ENCODE measurements at places on chromosomes 6 and 20. TPM values are rescaled to one million over a fixed set of nuclear protein-coding genes. Genes with fewer than 3 reads are reported as not detected.

DNA sequence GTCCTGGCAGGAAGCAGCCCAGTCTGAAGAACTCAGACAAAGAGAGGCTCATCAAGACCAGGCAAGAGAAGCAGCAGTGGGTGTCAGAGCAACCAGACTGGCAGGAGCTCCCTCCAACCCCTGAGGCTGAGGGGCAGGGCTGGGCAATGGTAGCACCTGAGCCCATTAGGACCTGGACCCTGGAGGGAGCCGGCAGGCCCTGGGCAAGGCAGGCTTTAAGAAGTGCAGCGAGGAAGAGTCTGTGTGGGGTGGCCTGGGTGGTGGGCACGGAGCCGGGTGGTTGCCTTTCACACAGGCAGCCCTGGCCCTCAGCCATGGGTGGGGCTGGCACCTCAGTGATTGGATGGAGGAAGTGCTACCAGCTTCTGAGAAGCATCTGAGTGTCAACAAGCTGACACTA is 33.1 kb upstream of the IRF4 start:
- no peak for DNase-seq

The C6orf62 gene
- total RNA-seq = 50.6 TPM

DNA sequence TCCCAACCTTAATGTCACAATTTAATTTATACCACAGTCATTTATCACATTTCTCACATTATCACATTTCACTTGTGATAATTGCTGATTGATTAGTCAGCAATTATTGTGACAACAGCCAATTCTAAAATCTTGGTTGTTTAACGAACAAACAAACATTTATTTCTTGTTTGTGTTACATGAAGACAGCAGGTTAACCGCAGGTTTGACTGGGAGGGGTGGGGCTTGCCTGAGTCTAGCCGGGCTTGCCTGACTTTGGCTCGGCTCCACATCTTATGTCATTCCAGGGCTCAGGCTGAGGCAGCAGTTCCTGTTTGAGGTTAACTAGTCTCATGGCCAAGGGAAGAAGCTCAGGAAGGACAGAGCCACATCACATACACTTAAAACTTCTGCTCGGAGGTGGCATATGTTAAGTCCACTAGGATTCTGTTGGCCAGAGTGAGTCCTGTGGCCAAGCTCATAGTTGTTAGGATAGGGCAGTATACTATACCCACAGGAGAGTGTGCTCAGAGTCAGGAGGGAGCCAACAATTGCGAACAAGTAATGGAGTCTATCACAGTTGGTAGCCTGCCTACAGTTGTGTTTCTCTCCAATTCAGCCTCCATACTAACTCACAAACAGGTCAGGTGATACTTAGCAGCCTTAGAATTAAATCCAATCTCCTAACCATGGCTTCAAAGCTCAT is 90.0 kb upstream of the IFNGR1 start:
- DNase-seq = peak; percentile 82

DNA sequence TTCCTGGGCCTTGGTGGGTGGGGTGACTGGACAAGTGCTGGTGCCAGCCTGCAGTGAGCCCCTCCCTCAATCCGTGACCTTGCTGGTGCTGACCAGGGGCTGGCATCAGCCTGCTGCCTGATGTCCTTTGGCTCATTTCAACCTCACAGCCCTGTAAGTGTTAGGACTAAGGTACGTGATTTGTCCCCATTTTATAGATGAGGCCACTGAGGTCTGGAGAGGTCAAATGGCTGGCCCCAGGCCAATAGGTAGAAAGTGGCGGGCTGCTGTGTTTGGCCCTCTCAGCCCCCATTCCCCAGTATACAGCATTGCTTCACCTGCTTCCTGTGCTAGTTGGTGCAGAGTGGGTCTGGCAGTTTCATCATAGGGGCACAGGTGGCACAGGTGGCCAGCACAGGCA is 20.1 kb downstream of the EFCAB8 start:
- DNase-seq = no peak

The FAM8A1 gene
- total RNA-seq = 9.4 TPM

- peak; percentile 79 for DNase-seq
Observed at GRCh38 chr20:25178563-25179438, 16.7 kb upstream of the ENTPD6 start.
